ENCODE measurements at places on chromosomes 2 and 18. TPM values are rescaled to one million over a fixed set of nuclear protein-coding genes. Genes with fewer than 3 reads are reported as not detected.

DNA sequence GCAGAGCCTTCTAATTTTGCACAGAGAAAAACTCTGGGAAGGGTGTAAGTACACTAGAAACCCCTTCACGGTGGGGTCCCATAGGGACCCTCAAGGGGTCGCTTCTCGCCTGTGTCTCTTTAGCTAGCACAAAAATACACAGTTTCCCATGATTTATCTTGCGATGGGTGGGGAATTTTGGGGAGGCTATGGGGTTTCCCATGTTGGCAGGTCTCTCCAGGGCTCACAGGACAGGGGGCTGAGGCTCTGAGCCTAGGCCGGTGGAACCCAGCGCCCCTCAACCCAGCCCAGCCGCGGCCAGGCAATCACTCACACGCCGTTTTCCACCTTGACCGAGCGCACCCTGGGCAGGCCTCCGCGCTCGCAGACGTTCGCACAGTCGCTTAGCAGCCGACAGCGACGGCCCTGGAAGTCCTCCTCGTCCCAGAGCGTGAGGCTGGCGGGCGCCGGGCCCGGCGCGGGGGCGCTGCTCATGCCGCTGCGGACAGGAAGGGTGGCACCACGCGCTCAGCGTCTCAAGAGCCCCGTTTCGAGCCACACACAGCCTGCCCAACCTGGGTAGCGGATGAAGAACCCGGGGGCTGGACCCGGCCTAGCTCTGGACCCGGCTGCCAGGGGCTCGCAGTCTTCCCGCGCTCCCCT is 398 bp downstream of the CRYBA2 start:
- no peak for DNase-seq

GRCh38 chr2:69777786-69778105 is 35.8 kb downstream of the ANXA4 start:
- no peak for DNase-seq

GRCh38 chr2:7693246-7694075 is 776.2 kb downstream of the RNF144A start:
- peak; percentile 50 for DNase-seq

DNA sequence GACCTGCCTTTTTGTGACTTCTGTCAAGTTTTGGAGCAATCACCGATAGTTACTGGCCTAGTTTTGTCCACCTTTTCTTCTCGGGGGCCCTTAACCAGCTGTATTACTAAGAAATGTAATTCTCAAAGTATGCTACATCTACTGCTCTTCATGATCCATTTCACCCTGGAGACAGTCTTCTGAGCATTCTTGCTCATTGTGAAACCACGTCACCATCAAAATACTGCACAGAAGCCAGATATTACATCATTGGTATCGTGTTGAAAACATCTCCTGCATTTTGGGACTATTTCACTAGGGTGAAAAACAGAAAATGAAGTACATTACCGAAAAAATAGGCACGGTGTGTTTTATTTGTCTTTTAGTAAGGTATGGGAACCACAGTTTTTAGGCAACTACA is 11.7 kb downstream of the LYPD6B start:
- DNase-seq = peak; percentile 34

DNA sequence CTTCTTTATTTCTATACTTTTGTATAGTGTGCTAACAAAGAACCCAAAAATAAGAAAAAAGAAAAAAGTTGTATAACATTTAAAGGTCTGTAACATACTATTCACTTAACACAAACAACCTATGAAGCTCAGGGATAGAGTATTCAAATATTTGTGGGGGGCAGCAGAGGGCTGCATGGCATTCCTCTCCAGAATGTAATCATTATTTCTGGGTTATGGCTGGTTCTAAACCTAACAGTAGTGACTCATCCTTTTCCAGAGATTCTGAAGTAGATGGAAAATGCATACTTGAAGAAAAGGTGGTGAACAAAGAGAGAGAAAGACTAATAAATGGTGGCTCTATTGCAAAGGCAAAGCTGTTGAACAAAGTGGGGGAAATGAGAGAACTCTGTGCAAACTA is 249.4 kb downstream of the NRXN1 start:
- no peak for DNase-seq

GRCh38 chr2:12296915-12297314 is 419.8 kb upstream of the TRIB2 start:
- no peak for DNase-seq

DNA sequence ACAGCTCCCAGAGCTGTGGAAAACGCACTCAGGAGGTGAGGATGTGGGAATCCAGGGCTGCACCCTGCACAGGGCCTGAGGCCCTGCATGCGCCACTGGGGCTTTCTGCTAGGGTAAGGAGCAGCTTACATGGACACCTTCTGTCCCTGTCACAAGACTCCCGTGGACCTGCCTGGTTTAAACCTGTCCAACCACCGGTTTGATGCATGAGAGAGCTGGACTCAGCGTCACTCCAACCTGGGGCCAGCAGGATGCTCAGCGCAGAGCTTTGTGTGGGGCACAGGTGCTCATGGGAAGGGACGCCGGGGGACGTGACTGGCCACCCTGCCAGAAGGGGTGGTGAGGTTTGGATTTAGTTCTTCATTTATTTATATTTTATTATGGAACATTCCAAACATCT is 24.2 kb downstream of the SNORC start:
- DNase-seq = no peak

DNA sequence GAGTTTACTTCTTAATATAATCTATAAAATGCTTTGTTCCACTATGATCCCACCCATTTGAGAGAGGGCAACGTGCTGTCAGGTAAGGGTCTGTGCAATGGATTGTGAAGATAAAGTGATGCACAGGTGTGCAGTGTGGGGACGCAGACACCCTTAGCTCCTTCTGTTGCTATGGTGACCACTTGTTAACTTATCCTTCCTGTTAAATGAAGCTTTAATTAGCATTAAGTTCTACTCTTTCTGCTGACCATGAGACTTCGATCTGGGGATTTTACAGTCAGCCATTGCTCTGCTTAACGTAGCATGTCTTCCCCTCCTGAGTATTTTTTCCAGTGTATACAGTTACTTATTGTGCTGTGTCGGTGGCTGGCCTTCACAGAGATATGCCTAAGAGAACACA is 23.1 kb upstream of the ALKAL2 start:
- DNase-seq = no peak

GRCh38 chr2:209824391-209824790 is 52.8 kb downstream of the UNC80 start:
- no peak for DNase-seq

DNA sequence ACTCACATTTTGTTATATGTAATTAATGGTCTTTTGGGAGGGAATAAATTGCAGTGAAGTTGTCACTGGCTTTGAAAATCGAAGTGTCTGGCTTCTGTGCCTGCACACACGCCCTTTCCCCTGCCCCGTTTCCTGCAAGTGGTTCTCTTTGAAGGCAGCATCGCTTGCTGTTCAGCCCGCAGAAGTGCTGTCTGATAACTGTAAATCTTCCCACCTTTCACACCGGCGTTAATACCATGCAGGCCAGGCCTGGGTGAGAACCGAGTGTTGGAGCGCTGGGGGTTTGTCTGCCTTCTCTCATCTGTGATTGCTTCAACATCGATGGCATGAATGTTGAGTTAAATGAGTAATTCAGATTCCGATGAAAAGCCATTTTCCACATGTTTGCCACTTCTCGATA is 37.9 kb upstream of the RPL31 start:
- DNase-seq = no peak

- DNase-seq = no peak
Observed at GRCh38 chr2:228533156-228533555, 351.7 kb upstream of the SPHKAP start.

The CAPN14 gene
- total RNA-seq = not detected

The GRHL1 gene
- total RNA-seq = 2.3 TPM

The UGT1A5 gene
- total RNA-seq = not detected

DNA sequence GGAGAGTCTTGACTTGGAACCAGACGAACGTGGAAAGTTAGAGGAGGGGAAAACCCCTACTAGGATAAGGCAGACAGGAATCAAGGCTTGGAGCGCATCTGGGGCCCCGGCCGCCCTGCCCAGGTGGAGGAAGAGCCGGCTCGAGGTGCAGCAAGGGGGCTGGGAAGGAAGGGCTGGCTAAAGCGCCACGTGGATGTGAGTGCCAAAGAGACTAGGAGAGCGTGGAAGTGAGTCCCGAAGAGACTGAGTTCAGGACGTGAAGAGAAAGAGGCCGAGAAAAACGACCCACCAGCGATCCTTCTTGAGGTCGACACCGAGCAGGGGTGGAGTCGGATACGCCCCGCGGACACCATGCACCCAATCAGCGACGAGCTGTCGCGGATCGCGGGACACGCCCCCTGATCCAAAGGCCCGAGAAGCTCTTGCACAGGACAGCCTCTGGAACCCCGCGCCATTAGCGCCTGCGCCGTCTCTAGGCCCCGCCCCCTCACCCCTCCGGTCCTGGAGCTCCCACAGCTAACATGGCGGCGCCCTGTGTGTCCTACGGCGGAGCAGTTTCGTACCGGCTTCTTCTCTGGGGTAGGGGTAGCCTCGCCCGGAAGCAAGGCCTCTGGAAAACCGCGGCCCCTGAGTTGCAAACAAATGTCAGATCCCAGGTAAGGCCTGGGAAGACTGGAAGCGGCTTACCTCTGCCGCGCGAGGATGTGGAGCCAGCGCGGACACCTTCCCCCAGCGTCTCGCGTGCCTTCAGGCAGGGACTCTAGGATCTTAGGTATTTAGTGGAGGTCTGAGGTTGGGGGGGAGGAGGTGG is at the start of gene MRPS9:
MRPS9 (plus strand) TSS at position 498 of the 811 bp plus-strand sequence; CDS start at position 522, 24 bp downstream.
- peak; percentile 99 for DNase-seq

The ARHGAP15 gene
- 7.1 TPM for total RNA-seq

DNA sequence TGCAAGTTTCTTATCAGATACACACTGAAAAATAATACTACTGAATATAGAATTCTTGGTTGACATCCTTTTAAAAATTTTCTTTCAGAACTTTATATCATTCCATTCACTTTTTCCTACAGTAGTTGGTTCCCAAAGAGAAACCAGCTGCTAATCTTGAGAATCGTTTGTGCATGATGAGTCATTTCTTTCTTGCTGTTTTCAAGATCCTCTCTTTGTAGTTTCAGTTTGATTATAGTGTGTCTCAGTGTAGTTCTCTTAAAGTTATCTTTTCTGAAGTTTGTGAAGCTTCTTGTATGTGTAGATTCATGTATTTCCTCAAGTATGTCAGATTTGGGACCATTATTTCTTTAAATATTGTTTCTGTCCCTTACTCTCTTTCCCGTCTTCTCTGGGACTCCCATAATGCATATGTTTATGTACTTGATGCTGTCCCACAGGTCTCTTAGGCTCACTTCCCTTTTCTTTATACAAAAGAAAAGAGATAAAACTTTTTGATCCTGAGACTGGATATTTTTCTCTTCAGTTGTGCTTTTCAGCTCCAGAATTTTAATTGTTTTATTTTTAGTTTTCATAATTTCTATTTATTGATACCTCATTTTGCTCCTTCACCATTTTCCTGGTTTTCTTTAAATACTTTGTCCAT is 801.0 kb downstream of the TDRD15 start:
- DNase-seq = no peak

The DSC2 gene
- total RNA-seq = 1.9 TPM

- peak; percentile 86 for DNase-seq
Observed at GRCh38 chr2:157838442-157839161, 37.5 kb downstream of the ACVR1 start.

DNA sequence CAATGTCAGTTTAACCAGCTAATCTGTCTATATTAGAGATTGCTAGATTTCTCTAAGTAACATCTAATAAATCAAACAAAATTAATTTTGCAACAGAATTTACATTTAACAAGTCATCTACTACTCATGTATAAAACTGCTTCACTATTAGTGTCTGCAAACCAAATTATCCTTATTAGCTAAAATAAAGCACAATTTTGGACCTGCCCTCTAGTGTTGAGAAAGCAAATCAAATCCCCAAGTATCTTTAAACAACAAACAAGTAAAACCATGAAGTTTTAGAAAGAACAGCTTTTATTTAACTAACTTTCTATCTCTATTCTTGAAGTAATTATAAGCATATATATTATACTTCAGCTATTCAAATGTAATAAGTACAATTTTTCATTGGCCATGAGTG is 113.1 kb upstream of the SP3 start:
- DNase-seq = no peak

GRCh38 chr2:42098571-42099437 is 51.0 kb downstream of the PKDCC start:
- no peak for DNase-seq
